ENCODE measurements at places on chromosomes 4 and X.

DNA sequence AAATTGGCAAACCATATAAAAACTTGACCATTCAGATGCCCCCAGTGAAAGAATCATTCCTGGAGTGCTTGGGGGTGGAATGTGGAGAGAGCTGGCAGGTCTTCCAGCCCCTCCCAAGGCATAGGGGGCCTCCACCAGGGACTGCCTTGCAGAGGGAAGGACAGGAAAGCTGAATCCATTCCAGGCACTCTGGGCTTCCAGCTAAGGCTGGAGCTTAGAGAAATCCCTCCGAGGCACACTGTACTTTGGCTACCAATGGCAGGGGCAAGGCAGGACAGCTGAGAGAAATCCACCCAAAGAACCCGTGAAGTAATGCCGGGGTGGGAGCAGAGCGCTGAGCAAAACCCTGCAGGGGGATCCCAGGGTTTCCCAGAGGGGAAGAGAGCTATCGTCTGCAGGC, 4.0 kb downstream of the CENPU start:
- DNase-seq, result no peak

DNA sequence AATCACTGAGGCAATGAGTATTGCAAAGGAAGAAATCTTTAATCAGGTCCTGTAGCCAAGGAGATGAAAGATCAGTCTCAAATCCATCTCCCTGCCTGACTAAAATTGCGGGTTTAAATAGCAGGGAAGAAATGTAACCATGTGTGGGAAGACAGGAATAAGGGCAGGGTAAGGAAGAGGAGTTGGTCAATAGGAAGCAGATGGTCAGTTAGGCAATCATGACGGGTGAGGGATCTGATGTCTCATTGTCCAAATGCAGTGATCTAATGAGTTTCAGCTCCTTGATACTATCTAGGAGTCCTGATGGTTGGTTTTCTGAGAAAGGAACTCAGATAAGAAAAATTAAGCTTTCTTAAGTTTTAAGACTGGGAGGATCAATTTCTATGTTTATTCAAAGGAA, 200.8 kb downstream of the SPATA18 start:
- no peak for DNase-seq

DNA sequence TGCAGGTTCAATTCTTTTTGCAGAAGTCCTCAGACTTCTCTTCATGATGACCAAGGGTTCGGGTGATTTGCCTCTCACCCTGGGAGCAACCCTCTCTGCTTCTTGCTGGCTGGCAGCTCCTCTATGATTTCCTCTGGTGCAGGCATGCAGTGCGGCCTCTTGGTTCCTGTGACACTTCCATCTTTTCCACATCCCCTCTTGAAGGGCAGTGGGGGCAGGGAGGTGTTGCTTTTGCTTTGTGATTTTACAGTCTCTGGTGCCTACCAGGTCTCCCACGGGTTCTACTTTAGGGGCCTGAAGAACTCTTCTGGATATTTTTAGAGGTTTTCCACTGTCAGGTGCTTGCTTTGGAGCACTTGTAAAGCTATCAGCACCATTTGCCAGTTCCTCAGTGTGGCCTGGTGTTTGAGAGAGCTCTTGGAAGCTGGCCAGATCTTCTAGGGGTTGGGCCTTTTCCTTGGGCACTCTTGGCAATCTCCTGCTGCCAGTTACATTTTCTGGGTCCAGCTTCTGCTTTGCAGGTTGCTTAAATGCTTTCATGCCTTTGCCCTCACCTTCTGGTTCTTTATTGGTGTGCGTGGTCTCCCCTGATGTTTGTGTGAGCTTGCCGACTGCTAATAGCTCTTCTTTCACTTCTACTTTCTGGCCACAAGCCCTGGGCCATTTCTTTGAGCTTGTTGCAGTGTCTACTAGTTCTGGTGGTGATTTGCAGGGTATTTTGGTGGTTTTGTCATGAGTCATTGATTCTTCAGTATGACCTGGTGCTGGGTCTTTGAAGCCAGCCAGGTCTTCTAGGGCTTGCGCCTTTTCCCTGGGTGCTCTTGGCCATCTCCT, 11.5 kb upstream of the CHST7 start:
- DNase-seq, result no peak

DNA sequence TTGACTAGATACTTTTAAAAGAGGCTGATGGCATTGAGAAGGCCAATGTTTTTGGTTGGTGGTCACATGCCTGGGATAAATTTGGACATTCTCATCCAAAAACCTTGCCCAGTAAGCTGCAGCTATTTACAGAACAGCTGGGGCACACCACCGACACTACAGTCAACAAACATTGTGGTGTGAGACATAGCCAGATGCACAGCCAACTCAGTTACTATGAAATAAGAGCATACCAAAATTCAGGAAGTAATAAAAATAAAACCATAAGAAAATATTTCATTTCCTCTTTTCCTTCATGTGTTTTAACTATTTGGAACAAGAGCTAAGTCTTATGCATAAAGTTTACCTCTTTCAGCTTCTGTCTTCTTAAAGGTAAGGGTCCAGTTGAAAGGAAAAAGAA, 8.8 kb downstream of the PPM1K start:
- no peak for DNase-seq

- DNase-seq, result no peak
Measured at GRCh38 chrX:98071331-98071730, 1187.6 kb downstream of the RPA4 start.

- no peak for DNase-seq
Measured at GRCh38 chrX:72274526-72274925, 2.5 kb downstream of the RPS4X start.

DNA sequence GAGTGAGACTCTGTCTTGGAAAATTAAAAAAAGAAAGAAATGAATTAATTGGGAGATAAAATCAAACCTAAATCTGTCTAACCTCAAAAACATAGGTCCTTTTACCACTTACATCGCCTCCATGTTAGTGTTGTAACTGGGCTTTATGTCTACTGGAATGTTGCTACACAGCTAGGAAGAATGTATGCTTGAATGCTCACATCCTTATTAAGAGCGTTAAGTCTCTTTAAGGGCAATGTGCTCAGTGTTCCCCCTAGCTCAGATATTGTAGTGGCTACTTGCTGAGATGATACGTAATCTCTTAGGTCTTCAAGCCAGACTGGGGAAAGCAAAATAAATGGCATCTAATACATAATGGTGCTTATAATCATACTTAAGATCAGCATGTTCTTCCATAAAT, 1072.8 kb downstream of the PDHA2 start:
- DNase-seq, result no peak

DNA sequence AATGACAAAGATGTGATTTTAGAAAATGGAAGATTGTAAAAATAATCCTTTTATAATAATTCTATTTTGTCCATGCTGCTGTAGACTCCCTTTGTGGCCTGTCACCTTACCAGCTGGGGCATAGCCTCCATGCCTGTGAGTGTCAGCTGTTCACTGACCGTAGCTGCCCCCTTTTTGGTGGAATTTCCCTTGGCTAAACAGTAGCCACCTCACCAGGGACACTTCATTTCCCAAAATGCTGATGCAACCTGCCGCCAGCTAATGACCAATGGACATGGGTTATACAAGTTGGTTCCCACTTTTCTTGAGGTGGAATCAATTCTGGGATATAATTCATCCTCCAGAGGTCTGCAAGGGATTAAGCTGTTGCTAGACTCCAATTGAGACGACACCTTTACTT, 368.4 kb downstream of the PRDM5 start:
- no peak for DNase-seq

GRCh38 chr4:85114526-85114925, 148.0 kb upstream of the WDFY3 start:
- DNase-seq, result no peak

DNA sequence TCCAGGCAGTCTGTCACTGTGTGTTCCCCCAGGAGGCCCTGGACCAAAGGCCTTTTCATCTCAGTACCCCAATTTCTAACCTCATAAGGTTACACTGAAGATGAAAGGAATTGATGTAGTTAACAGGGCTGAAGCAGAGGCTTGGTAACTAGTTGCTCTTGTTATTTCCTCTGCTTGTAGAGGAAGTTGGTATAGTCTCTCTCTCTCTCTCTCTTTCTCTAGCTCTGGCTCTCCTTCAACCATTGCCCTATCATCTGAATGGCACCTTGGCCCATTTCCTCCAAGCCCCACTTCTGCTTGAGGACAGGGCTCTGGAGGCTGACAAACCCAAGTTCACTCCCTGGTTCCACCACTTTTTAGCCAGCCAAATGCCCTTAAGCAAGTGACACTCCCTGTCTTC, 96.1 kb downstream of the MAMLD1 start:
- no peak for DNase-seq

- DNase-seq, result no peak
Measured at GRCh38 chrX:19882066-19882775, 5.2 kb downstream of the SH3KBP1 start.

DNA sequence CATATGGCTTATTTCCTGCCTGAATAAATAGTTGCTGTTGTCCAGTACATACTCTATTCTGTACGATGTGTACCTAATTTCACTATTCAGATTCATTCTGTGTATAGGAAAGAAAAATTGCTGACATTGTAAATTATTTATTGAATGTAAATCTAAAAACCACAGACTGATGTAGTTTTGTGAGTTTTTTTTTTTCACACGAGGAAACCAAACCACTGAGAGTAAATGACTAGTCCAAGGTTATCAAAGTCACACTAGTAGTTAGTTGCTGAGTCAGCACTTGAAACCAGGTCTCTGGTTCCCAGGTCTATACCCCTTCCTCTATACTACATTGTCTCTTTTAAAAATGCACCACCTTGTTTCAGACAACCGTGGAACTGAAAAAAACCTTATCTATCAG, 298.3 kb upstream of the DIAPH2 start:
- no peak for DNase-seq

DNA sequence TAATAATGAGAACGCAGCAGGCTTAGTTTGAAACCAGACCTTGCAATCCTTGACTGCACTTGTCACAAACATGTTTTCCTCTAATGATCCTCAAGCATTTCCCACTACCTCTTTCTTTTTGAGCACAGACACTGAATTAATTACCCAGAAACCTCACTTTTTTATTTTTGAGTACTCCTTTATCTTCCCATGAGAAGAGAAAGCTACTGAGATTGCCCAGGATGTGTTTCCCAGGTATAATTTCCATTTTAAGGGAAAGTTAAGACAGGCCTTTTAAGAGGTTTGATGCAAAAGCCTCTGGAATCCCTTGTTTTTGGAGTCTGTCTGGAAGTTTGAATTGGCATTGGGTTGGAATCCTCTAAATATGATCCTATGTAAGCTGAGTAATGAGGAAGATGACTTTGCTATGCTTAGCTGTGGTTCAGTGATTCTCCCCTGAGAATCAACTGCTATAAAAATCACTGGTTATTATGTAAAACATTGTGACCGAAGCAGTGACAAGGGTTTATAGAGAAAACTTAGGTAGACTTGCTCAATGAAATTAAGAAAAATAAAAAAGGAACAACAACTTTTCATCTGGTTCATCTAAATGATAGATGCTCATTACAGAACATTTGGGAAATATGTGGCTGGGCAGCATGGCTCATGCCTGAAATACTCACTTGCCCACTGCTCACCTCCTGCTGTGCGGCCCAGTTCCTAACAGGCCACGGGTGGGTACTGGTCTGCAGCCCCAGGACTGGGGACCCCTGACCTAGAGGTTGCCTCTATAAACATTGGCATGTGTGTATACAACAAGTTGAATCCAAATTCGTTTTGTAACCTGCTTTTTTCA, 10.8 kb upstream of the RHOH start:
- DNase-seq, result no peak

DNA sequence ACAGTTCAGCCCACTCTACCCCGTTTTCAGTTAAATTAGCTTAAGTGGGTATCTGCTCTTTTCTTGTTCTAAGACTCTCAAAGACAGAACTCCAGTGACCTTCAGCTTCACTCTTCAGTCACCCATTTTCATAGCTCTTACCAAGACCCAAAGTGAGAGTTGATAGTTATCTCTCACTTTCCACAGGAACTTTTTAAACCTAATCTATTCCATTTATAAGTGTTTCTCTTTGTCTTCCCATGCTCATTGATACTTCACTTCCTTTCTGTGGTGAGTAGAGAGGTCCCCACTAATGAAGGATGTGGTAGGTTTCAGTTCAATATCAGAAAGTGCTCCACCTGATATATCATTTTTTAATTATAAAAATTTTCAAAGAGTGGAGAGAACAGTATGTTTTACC, 33.4 kb downstream of the COX18 start:
- no peak for DNase-seq

DNA sequence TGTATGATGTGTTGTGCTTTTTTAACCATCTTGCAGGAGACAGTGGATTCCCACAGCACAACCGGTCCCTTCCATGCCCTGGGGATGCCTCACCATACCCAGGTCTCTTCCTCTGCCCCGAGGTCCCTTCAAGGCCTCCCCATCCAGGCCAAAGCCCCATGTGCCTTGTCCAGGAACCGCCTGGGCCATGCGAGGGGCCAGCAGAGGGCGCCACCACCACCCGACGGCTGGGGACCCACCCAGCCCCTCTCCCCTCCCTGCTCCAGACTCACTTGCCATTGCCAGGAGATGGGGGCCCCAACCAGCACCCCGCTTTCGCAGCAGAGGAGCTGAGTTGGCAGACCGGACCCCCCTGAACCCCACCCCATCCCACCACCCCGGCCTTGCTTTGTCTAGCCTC, 485.5 kb downstream of the TRAM1L1 start:
- DNase-seq, result no peak

DNA sequence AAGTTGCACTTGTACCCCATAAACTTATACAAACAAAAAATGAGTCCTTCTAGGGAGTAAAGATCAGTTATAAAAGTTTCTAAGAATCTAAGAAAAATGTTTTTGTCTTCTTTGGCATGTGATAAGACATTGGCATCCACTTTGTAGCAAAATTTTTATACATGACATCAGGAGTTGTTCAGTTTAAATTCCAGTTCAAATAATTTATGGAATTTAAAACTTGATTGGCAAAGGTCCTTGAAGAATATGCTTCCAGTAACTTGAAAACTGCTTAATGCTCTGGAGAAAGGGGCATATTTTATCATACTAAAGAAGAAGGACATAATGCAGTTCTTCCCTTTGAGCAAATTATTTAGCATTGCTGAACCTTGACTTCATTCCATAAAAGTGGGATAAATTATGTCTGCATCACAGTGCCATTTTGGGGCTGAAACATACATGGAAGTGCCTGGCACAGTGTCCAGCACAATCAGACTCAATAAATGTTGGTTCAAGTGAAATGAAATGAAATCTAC, 163.3 kb upstream of the IL15 start:
- DNase-seq, result no peak

DNA sequence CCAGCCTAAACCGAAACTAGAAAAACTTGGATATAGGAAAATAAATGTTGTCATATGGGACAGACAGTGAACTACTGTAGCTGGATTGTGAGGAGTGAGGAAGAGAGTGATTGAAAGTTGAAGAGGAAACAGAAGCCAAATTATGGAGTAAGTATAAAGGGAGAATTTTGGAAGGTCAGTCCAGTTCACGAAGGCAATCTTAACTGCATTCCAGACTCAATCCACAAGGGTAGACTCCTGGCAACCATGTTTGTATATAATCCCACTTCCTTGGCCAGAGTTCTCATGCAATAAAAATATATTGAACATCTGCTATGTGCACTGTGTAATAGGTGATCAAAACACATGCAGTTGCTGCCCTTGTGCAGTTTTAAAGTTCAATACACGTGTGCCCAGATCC, 58.6 kb upstream of the CAMK2D start:
- DNase-seq, result no peak

GRCh38 chr4:160631044-160631443, 1528.2 kb downstream of the RAPGEF2 start:
- DNase-seq, result no peak

- no peak for DNase-seq
Measured at GRCh38 chrX:128931071-128931470, 592.2 kb downstream of the SMARCA1 start.

GRCh38 chrX:84123585-84123984, 64.4 kb downstream of the RPS6KA6 start:
- DNase-seq, result no peak

All from NCI-H510A treated with DMSO at 0.1 percent for 48 hours (cell line).